ENCODE measurements at places on chromosomes 16 and 17.

GRCh38 chr17:8341456-8341855 lies 1.8 kb downstream of the ODF4 start:
- DNase-seq = no peak

DNA sequence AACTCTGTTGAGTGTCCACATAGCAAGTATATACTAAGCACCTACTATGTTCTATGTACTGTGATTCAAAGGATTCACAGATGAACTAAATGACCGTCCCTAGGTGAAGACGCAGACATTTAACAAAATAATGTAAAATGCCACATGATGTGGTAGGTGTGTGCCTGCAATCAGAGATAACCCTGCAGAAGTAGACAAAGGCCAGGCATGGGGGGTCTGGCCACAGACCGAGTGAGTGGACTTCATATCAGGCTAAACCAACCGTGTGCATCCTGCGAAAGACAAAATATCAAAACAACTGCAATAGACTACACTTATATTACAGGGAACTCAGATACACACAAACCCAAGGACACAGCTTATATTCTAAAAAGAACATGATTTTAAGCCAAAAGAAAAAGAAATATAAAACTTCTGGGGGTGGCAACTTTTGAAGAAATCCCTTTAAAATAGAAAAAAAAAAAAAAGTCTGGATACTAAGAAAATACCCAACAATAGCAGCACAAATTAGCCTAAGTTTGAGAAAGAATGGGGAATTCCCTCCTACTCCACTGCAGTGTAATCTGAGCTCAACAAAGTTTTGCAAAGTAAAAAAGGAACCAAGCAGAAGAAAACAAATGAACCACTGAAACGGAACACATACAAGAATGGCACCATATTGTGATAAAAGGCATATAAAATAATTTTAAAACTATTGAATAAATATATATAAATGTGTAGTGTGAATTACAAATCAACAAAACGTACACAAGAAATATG lies 12.3 kb downstream of the HSDL1 start:
- DNase-seq = no peak

GRCh38 chr16:81928975-81929374 lies 82.3 kb downstream of the SDR42E1 start:
- DNase-seq = no peak

DNA sequence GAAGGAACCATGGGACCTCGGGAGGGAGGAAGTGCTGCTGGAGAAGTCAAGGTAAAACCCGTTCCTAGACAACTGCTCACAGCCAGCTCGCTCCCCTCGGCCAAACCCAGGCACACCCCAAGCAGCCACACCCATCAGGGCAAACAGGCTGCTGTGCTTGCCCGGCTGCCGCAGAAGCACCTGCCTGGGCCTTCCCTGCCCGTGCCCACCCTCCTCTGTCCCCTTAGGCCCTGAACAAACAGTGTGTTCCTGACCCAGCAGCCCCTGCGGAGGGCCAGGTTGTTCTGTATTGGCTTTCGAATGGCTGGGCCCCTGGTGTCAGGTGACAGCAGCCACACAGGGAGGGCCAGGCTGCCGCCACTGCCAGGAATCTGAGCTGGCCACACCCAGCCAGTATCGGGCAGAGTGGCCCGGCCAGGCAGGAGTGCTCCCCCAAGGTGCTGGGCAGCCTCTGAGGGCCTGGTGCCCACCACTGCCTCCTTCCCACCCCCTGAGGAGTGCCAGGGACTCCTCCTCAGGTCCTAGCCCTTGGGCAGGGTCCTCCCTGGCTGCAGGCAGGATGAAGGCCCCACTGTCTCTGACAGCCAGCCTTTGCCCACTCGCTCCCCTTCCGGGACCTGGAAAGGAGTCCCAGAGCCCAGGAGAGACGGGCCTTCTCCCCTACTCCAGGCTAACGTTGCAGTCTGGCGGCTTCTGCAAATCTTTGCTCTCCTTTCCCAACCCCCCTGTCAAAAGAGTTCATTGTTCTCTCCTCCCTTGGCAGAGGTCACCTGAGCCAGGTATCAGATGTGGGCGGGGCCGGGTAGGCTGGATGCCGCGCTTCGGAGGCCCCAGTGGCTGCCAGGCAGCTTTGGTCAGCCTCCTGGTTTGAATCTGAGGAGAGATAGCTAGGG lies 24.0 kb downstream of the LLGL2 start:
- no peak for DNase-seq

- no peak for DNase-seq
Observed at GRCh38 chr16:56980201-56980535, 9.2 kb upstream of the NLRC5 start.

- DNase-seq = no peak
Observed at GRCh38 chr17:30173649-30174048, 57.0 kb downstream of the NSRP1 start.

GRCh38 chr17:76076765-76077583 lies 2.0 kb upstream of the ZACN start:
- DNase-seq = no peak

- DNase-seq = no peak
Observed at GRCh38 chr16:65817799-65818198, 548.7 kb upstream of the CDH5 start.

GRCh38 chr16:27839419-27839818 lies 224.1 kb downstream of the GSG1L start:
- DNase-seq = no peak

- no peak for DNase-seq
Observed at GRCh38 chr16:57038166-57038565, 48.8 kb downstream of the NLRC5 start.

DNA sequence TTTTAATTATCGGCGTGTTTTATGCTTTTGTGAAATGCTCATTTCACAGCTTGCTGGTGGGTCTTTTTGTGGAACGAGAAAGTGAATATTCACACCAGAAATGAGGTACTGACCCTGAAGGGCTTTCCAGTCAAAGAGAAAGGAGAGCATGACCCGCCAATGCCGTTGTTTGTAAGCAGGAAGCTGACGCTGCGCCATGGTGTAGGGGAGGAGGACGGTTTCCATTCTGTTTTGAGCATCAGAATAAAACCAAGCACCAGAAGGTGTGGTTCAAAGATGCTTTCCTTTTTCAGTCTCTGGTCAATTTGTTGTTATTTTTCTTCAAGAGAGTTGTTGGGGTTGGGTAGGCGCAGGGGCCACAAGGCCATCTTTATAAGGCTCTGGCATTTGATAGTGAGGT lies 669.3 kb downstream of the WWOX start:
- no peak for DNase-seq

DNA sequence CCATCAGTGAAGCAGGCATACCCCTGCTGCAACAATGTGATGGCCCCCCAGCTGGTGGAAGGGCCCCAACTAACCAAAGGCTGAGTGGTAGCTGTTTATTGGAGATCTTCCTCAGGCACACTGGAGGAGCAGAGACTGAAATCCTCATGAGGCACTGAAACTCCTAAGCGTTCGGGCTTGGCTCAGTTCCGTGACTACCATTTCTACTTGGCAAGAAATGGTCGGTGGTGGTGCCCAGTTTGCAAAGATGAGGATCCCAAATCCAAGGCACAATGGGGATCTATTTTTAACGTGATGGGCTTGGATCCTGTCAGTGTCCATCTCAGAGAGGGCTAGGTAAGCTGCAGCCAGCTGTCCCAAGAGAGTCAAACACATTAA lies 82.8 kb downstream of the TNFRSF13B start:
- DNase-seq = no peak

GRCh38 chr16:84544031-84544773 lies 39.7 kb upstream of the MEAK7 start:
- DNase-seq = no peak

GRCh38 chr16:23902748-23903414 lies 67.1 kb downstream of the PRKCB start:
- DNase-seq = no peak

GRCh38 chr17:6506679-6507231 lies 49.6 kb downstream of the PITPNM3 start:
- no peak for DNase-seq

DNA sequence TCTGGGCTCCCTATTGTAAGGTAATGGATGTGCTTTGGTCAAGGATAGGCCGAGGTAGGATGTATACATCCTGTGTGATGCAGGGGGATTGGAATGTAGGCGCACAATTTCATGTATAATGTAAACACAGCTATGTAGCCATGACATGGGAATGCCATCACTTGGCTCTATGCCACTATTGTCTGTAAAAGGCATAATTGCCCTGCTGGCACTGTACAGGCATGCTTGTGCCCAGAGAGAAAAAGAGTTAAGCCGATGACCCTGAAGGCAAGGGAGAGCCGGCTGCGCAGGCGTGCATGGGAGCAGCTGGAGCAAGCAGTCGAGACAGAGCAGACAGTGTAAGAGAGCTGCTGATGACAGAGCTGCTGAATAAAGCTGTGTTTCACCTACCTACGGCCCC lies 212.5 kb upstream of the CPHXL start:
- no peak for DNase-seq

DNA sequence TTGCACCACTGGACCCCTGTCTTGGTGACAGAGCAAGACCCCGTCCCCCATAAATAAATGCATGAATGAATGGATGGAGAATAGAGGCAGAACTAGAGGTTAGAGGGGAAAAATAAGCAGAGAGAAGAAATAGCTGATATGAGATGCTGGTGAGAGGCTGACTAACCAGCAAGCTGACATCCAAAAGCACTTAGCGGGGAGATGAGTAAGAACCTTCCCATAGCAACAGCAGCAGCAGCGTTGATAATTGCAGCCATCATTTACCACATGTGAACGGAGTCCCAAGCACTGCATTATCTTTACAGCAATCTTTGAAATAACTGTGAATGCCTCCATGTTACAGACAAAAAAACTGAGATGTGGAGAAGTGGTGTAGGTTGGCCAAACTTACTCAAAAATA lies 777.3 kb upstream of the EEF2KMT start:
- DNase-seq = no peak

DNA sequence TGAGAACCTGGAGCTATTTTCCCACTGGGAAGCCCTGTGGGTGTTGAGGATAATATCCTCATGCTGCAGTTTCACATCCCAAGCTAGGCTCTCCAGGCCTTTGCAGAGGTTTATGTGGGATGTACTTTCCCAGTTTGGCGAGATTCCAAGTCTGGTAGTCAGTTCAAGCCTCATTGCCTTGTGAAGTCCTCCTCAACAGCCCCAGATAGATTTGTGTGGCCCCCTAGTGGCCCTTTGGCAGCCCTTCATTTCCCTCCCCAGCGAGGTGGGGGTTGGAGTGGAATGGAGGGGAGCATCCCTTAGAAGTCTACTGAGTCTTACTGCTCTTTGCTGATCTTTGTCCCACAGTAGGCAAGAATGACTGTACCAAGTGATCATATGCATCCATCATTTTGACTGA lies 137.9 kb downstream of the CDH11 start:
- no peak for DNase-seq

GRCh38 chr17:67164302-67164701 lies 80.7 kb downstream of the HELZ start:
- DNase-seq = no peak

DNA sequence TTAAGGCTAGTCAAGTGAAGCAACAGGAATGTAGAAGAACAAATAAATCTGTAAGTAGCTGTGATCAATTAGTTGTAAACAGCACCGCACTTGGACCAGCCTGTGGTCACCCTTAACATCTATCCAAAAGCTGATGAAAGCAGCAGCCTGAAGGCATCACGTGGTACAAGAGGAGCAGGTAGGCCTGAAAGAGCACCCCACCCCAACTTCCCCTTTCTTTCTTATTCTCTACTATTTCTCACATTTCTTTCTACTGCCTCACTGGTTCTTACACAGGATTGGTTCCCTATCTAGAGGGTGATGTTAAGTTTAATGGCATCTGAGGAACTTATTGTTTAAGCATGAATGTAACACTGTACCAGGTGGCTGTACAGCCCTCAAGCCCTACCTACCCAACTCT lies 42.6 kb upstream of the CLEC18B start:
- DNase-seq = no peak

GRCh38 chr17:740240-741017 lies 8.0 kb downstream of the TLCD3A start:
- DNase-seq = no peak

DNA sequence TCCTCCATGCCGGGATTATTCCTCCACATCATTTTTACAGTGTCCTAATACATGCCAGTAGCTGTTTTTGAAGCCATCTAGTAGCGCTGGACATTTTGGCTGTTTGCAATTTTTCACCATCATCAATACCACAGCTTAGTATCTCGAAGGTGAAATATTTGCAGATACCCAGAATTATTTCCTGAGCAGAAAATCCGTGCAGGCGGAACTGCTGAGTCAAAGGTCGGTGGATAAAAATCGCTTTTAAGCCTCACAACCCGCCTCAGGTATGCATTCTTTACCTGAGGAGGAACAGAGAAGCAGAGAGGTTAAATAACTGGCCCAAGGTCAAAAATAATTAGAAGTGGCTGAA lies 584 bp upstream of the TNRC6A start:
- no peak for DNase-seq

DNA sequence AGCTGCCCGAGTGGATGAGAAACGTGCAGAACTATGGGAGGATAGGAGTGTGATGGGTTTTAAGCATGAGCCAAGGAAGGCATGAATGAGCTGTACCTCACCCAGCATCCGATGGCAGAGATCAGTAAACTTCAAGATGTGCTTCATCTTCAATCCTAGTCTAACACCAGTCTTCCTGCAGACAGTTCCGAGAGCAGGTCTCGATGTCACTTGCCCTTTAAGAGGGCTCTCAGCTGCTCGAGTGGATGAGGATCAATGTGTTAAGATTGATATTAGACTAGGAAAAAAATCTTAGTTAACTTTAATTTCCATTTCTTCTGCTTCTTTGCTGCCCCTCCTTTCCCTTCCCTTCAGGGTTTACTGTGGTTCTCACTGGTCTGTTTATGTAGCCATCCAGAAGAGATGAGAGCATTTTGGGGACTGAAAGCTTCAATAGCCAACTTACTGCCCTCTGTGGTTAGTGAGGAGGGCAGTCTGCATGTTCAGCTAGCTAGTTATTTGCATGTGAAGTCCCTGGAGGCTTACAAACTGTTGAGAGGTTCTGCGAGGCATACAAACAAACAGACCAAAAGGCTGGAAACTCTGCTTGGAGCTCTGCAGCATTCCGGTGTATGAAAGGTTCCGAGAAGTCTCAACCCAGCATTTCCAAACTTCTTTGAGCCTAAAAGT lies 15.3 kb downstream of the KLHL36 start:
- no peak for DNase-seq

GRCh38 chr17:4840893-4841242 lies 7.7 kb downstream of the MINK1 start:
- no peak for DNase-seq

- no peak for DNase-seq
Observed at GRCh38 chr16:77509796-77510195, 75.0 kb upstream of the ADAMTS18 start.
